ENCODE measurements at places on chromosomes 11 and 22. TPM values are rescaled to one million over a fixed set of nuclear protein-coding genes. Genes with fewer than 3 reads are reported as not detected.
A peak's percentile ranks its signal among the peaks of the same experiment; 100 is the strongest.

- no peak for DNase-seq
Measured at GRCh38 chr22:33975841-33976240, 55.6 kb upstream of the LARGE1 start.

The PKDREJ gene
- not detected for total RNA-seq

- no peak for DNase-seq
Measured at GRCh38 chr11:25520459-25520858, 811.5 kb upstream of the ANO3 start.

- DNase-seq, result no peak
Measured at GRCh38 chr11:2789331-2789730, 89.5 kb upstream of the KCNQ1OT1 start.

The SOX10 gene
- 2.3 TPM for total RNA-seq

DNA sequence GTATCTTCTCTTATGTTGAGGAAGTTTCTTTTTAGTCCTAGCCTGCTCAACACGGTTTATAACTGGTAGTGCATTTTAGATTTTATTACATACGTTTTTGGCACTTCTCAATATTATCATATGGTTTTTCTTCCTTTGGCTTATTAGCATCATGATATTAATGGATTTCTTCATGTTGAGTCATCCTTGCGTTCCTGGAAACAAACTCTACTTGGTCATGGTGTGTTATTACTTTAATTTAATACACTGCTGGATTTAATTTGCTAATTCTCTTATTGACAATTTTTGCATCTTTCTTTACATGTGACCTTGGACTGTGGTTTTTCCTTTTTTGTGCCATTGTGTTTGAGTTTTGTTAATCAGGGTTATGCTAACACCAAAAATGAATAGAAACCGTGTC lies 20.5 kb downstream of the IGF2 start:
- no peak for DNase-seq

DNA sequence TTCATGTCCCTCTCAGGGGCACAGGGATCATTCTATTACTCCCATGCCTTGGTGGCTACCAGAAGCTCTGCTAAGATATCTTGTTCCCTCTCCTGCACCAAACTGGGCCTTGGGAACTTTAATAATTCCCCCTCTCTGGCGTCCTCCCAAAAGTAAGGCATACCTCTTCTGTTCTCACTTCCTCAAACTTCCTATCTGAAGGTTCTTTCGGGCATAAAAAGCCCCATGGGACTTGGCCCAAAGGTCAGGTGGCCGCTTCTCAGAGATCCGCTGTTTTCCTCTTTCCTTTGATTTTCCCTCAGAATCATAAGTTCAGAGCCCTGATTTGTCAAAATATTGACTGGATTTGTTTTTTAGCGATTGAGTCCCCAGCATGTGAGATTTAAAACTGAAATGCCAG lies 13.0 kb downstream of the POLD3 start:
- no peak for DNase-seq

- no peak for DNase-seq
Measured at GRCh38 chr22:42279425-42280020, 9.1 kb upstream of the TCF20 start.

- no peak for DNase-seq
Measured at GRCh38 chr11:37657645-37658044, 1059.6 kb upstream of the RAG2 start.

The KCNA4 gene
- not detected for total RNA-seq

The MUC2 gene
- total RNA-seq, result not detected

The PATE2 gene
- not detected for total RNA-seq

The MOGAT2 gene
- total RNA-seq, result not detected

The TSSK2 gene
- total RNA-seq, result not detected

The UPK3A gene
- 0.89 TPM for total RNA-seq

GRCh38 chr11:30172883-30173311 lies 57.9 kb upstream of the FSHB start:
- no peak for DNase-seq

GRCh38 chr11:8775734-8776133 lies 93.1 kb downstream of the RPL27A start:
- DNase-seq, result no peak

GRCh38 chr11:130103296-130103814 lies 33.7 kb downstream of the APLP2 start:
- DNase-seq, result no peak

DNA sequence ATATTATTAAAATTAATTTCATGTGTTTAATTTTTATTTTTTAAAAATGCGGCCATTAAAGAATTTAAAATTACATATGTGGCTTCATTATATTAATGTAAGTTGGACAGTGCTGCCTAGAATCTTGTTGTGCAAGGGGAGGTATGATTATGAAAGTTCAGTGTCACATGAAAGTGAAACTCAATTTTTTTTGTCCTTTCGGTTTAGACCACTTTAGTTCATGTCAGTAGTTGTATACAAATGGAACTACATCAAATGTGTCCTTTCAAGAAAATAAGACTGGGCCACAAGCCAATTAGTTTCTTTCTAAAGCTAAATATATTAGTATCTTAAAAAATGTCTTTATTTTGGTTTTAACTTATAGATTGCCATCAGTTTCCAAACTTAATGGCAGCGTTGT lies 35.7 kb downstream of the TBCEL start:
- DNase-seq, result no peak

DNA sequence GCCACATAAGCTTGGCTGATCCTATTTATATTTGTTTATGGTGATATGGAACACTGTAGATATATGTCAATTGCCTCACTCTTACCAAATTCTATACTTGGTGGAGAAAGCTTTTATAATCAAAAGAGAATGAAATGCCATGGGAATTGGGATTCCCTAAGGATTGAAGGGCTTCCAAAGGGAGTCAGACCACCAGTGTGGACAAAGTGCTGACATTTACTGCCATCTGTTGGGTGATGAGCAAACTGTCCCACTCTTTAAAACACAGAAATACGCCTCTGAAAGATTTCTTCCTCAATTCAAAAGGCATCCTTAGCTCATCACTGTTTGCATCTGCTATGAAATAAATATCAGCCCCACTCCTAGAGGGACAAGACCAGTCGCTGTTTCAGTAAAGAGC lies 7.1 kb downstream of the SLC1A2 start:
- peak; percentile 62 for DNase-seq

The CABP4 gene
- total RNA-seq, result 0.28 TPM

The C11orf98 gene
- 110 TPM for total RNA-seq

The JAML gene
- total RNA-seq, result 0.12 TPM

- no peak for DNase-seq
Measured at GRCh38 chr11:117302228-117302627, 11.1 kb downstream of the BACE1-AS start.

GRCh38 chr22:39773976-39774539 lies 119.5 kb downstream of the ENTHD1 start:
- DNase-seq, result no peak

The FXYD2 gene
- 0.12 TPM for total RNA-seq

DNA sequence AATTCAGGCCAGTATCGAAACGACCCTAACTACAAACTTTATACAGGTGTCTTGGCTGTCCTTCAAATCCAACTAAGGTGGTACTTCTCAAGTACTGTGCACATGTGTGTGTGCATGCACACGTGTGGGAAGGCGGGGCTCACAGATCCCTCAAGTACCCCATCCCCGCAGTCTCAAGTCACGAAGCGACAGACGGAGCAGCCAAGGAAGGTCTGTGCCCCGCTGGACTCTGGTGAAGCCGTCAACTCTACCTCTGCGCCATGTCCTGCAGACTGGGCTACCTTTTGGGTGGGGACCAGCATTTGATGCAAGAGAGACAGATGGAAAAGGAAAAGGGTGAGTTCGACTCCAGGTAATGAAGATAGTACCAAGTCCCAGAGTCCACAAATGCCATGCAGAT lies 169.0 kb downstream of the CRYBB2 start:
- no peak for DNase-seq

- DNase-seq, result peak; percentile 92
Measured at GRCh38 chr11:114340311-114341131, 44.3 kb downstream of the NNMT start.

GRCh38 chr11:30295178-30295885 lies 27.6 kb upstream of the ARL14EP start:
- no peak for DNase-seq

DNA sequence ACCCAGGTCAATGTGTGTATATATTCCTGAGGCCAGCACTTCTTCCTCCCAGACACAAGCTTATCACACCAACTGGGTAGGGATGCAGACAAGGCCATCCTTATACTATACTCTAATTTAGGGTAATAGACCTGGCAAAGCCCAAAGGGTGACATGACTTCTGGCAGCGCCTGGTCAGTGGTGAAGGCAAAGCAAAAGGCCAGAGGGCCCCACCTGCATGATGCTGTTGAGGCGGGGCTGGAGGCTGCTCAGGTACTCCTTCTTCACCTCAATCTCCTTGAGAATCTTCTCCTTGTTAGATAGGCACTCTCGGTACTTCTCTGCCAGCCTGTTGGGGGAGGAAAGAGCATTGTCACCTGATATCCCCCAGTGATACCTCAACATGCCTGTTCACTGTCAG lies 17.1 kb downstream of the THOC5 start:
- no peak for DNase-seq

DNA sequence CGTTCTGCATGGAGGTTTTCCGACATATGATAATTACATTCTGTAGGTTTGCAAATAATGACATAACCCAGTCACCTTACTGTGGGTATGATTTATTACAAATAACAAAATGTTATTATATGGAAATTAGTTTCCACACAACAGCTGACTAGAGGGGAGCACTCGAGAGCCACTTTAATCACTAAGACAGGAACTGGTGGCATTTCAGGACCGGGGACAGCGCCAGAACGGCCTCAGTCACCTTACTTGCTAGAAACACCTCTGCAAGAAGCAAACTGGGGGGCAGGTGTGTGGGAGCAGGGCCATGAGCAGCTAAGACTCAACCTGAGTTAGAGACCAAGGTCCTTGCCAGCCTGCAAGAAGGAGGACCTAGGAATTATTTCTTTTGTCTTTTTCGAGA lies 199.9 kb downstream of the DSCAML1 start:
- peak; percentile 85 for DNase-seq

DNA sequence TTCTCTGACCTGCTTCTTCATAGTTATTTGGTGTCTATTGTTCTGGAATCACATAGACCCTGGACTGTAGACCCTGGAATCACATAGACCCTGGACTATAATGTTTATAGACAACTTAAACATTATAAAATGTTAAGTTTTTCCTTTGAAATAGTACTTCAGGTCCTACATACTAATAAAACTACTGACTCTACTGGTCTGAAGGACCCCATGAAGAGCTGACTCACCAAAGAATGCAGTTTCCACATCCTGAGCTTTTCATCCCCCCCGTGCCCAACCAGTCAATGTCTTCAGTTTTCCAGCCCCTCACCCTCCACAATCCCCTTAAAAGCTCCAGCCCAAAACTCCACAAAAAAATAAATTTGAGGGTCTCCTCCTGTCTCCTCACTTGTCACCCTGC lies 6.6 kb upstream of the PLEKHA7 start:
- DNase-seq, result no peak

DNA sequence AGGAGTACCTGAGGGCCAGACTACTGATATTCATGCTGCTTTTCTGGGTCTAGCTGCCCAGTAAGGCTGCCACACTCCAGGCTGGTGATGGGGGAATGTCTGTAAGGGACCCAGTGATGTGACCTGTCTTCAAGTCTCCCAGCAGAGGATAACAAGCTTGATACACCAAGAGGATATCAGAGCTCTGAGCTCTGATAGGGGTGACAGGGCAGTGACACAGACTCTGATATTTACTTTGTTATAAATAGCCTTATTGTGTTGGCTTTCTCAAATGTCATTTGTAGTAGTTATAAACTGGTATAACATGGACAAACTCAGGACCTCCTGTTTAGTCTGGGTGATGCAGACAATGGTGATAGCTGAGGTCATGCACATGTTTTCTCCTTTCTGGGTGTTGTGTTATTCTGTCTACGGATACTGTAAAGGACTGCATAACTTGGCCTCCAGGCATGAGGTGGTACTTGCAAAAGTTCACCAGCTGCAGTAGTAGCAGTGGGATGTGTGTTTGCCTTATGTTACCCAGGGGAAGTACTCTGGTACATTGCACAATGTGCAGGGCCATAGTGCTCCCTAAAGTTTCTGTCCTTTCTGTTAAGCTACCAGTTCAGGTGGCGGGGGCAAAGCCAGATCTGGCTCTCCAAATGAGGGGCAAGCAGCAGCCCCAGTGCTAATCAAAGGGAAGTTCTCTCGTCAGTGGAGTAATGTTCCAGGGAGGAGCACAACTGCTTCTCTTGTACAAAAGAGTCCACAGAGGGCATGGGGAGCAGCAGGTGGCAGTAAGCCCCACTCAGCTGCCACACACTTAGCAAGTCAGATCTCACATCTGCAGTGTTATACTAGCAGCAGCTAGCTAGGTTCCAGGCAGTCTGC lies 812.2 kb downstream of the JRKL start:
- DNase-seq, result no peak

The SLC15A3 gene
- total RNA-seq, result 15.8 TPM

The LARGE2 gene
- 107 TPM for total RNA-seq
